ENCODE measurements at places on chromosomes 5 and 9. TPM values are rescaled to one million over a fixed set of nuclear protein-coding genes. Genes with fewer than 3 reads are reported as not detected.

Gene SPINK7
- not detected for total RNA-seq

Gene SYNPO
- total RNA-seq = 0.37 TPM

Gene SELENOP
- not detected for total RNA-seq

DNA sequence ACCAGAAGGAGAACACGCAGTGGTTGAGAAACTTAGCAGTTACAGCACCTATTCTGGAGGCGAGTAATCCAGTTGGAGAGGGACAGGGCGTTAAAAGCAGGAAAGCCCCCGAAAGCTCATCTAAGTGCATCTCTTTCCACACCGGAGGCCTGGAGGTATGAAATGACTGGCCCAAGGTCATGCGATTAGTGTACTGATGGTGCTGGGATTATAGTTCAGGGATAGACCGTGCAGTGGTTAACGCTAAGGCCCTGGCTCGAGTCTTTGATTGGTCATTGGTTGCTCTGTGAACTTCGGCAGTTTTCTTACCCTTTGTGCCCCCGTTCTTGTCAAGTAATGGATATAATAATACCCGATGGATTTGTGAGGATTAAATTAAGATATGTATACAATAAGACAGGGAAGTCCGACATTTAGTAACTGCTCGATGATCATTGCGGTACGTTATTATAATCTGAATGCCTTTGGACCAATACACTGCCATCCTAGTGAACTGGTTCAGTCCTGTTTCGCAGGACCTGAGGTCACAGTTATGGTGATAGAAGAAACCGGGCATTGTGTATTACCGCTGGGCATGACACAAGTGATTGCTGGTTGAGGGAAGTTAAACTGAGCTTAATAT lies 960 bp downstream of the CANX start:
- ATAC-seq = peak; percentile 41

GRCh38 chr5:81513982-81514381 lies 120.0 kb upstream of the ACOT12 start:
- ATAC-seq = no peak
